ENCODE measurements at places on chromosomes 1 and 21. TPM values are rescaled to one million over a fixed set of nuclear protein-coding genes. Genes with fewer than 3 reads are reported as not detected.

The SPTA1 gene
- total RNA-seq = not detected

The LRRC3 gene
- 3.5 TPM for total RNA-seq

The SLC1A7 gene
- not detected for total RNA-seq

The LCE3D gene
- total RNA-seq = not detected

The PROK1 gene
- not detected for total RNA-seq

The MRPS15 gene
- 118 TPM for total RNA-seq

The TDRD5 gene
- total RNA-seq = not detected

The C1QB gene
- total RNA-seq = not detected

The RNASEL gene
- 3.5 TPM for total RNA-seq

The C8A gene
- total RNA-seq = not detected

DNA sequence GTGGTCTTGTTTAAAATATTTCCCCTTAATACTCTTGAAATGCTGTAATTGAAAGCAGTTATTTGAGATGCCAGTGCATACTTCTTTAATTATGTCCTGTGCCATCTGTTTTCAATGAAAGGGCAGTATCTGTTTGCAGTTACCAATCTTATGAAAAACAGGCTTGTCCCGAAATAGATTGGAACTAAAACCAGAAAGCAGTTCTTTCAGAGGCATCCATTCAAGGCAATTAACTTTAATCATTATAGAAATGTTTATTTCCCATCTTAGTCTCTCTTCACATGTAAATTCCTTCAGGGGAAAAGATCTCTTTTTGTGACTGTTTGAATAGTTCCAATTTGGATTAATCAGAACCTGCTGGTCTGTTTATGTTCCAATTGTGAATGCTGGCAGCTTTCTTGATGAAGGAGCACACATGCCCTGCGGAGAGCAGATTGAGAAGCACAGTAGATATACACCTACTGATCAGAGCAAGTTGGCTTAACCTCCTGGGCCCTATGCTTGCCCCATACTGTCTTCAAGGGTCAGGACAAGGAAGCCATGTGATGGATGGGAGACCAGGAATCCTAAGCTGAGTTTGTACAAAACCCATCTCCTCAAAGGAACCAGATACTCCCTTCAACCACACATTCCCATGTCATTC, 41.6 kb upstream of the MROH9 start:
- DNase-seq = no peak

GRCh38 chr1:234921266-234922062, 207.2 kb downstream of the TOMM20 start:
- no peak for DNase-seq

DNA sequence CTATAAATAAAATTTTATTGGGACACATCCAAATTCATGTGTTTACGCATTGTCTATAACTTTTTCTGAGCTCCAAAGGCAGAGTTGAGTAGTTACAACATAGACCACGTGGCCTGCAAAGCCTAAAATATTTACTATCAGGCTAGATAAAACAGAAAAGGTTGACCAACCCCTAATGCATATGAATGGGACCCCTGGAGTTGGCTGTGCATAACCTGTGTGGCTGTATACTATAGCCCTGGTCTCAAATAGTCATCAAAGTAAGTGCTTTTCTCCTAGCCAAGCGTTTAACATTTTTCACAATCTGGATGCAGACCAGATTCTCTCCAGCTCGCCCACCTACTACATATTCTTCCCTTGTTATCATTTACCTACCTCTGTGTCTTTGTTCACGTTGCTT, 60.4 kb downstream of the CYYR1 start:
- DNase-seq = no peak

DNA sequence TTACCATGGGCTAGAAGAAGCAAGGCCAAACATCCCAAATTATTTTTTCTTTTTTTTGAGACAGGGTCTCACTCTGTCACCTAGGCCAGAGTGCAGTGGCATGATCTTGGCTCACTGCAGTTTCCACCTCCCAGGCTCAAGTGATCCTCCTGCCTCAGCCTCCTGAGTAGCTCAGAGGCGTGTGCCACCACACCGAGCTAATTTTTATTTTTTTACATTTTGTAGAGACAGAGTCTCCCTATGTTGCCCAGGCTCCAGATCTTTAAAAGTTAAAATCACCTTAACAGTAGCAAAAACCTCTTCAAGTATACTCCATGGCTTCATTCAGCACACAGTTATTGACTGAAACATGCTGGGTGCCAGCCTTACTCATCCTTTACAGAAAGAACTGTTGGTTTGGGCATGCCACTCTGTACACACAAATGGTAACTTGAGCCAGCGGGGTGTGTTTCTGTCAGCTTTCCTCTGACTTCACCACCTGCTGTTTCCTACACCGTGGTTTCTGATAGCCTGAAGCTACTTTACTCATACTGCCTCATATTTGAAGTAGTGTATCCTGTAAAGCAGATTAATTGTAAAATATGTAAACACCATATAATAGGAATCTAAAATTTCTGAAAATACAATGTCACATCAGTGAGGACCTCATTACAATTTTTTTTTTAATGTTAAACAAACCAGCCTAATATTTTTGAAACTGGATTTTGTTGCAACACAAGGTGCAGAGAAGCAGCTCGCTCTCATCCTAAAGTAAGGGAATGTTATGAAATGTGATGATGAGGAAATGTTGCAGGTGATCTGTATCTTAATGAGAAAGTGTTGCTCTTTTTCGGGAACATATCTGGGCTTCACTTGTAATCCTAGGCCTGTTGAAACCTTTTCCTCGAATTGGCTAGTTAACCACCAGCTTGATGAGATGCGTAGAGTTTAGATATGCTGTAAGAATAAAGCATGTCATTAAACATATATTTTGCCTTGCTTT, 113.9 kb downstream of the ATP5PO start:
- peak; percentile 96 for DNase-seq

DNA sequence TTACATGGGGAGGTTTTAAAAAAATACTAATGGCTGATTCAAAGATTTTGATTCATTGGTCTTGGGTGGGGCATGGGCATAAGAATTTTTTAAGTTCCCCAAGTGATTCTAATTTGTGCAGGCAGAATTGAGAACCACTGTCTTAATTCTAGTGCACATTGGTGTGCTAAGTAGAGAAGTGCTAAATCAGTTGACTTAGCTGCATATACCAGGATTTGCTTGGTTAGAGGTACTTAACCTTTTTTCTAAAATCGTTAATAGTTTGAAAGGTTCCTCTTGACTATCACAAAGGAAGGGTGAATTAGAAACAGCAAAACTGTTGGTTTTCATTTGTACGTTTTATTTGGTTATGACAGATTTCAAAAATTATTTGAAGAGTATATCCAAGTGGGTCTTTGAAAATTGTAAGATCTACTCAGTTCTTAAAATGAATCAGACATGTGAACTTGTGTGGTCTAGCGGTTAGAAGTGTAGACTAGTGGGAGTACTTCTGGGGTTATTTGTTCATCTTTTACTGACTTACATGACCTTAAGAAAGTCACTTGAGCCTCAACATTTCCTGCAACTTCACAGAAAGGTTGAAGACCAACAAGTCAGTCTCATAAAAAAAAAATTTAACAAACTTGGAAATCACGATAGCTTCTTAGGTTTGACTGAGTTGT, 66.7 kb downstream of the RPAP2 start:
- DNase-seq = no peak

DNA sequence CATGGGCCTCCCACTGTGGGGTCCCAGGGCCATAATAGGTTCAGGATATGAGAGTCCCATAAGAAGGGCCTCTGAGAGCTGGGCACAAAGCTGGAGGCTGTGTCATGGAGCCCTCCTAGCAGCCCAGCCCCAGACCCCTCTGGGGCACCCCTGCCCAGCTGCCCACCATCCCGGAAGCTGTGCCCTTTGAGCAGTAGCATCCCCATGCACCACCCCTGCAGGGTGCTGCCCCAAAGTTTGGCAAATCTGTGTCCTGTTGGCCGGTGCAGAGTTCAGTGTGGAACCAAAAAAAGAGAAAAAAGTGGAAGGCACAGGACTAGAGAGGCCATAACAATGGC, 17.6 kb downstream of the TNNT2 start:
- no peak for DNase-seq

DNA sequence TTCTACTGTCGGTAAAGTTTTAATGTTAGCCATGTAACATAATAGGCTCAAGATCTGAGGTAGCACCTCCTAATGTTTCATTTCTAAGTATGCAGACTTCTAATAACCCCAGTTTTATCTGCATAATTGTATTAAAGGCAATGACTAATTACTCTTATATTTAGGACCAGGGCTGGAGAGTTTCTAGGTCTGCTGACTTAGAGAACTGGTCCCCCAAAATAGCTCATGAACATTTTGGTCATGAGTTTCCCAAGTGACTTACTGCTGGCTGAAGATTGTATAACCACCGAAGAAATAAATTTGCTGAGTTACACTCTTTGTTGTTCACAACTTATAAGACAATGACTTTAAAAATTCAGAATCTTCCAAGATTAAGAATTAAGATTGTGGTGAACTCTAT, 197.8 kb upstream of the TNR start:
- DNase-seq = no peak

- DNase-seq = peak; percentile 85
These were observed 18.4 kb downstream of the ADAMTS1 start for GRCh38 chr21:26826801-26827200.

GRCh38 chr1:171576144-171576543, 45.9 kb upstream of the MYOCOS start:
- no peak for DNase-seq

DNA sequence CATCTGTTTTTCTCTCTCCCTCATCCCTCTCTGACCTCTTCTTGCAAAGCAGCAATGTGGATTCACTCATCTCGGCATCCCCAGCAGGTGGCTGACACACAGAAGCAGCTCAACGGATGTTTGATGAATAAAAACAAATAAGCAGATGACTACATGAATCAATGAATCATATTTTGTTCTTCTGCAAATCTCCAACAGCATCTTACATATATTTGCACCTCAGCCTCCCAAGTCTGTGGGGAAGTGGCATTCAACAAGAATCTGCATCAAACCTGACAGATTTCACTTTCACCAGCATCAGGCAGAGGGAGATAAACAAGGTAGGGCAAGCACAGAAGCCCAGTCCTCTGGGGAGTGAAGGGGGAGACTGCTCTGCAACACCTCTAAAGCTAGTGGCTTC, 34.0 kb downstream of the CAPN8 start:
- no peak for DNase-seq

- DNase-seq = peak; percentile 82
These were observed 83.3 kb downstream of the ABCA4 start for GRCh38 chr1:94037392-94038229.

- no peak for DNase-seq
These were observed 191.2 kb upstream of the SAMSN1 start for GRCh38 chr21:14737284-14737691.

- no peak for DNase-seq
These were observed 49.6 kb upstream of the LRP8 start for GRCh38 chr1:53377438-53377841.

DNA sequence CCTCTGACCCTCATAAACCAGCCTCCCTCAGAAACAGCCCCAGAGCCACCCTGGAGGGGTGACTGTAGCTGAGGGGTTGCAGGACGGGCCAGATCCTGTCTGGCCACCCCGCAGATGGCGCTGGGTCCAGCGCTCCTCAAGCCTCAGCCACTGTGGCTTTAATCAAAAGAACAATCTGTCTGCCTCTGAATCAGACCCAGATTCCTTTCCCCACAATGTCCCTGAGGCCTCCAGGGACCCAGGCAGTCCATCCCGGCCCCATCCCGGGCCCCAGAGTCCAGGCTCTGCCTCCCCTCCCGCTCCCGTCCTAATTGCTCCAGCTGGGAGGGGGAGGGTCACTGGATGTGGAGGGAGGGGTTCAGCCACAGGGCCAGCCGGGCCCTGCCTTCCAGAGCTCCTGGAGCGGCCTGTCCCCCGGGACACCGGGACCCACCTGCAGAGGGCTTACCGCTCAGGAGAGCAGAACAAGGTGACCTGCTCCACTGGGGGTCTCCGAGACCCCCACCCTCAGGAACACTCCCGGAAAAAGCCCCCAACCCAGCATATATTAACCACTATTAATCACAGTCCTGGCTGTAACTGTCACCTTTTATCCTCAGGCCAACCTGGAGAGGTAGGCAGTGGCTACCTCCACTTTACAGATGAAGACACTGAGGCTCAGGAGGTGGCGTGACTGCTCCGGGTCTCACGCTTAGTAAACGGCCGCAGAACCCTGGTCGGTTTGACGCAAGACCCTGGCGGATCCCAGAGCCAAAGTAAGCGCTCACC, 836 bp upstream of the FBLIM1 start:
- DNase-seq = no peak

DNA sequence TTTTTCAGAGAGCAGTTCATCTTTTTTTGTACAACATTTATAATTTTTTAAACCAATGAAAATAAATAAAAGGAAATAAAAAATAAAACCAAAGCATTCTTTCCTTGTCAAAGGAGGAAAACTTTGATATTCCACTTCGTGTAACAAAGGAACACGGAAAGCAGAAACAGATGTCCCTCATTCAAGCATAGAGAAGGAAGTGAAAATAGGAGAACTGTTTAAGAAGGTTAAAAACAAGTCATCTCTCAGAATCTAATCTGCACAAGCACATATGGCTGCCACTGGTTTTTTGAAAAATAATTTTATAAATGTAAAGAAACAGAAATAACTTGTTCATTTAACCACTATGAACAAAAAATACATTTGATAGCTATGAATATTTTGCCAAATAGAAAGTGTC, 35.9 kb upstream of the ZNF644 start:
- DNase-seq = no peak

GRCh38 chr1:53559854-53560580, 100.8 kb downstream of the DMRTB1 start:
- no peak for DNase-seq

DNA sequence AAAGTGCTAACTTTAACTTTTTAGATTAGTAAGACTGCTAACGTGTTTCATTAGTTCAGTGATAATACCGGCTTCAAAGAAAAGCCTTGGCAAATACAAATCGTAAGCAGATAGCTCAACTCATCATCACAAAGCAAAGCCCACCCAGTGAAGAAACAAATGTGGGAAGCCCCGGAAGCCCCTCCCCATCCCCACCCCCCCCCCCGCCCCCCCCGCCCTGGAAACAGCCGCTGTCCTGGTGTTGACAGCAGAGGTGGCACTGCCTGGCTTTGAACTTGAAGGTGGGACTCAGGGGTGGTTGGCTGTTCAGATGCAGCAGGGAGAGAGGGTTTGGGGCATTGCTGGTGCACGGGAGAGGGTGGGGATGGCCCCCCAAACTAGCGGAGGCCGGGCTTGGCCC, 14.1 kb downstream of the PDXK start:
- DNase-seq = no peak

DNA sequence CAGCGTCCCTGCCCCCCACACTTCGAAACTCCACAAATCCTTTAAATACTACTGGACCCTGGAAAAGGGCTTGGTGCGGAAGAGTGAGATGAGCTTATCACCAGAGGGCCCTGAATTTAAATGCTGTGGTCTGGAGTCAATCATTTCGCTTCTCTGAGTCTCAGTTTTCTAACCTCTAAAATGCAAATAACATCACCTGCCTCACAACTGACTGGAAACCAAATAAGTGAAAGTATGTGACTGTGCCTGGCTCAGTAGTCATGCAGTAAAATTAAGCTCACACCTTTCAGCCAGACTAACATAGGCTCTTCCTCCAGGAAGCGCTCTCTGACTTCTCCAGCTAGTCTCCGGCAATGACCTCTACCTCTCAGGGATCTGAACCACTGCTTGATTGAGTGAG, 4.2 kb downstream of the GJA4 start:
- DNase-seq = no peak

GRCh38 chr1:85093644-85094043, 45.3 kb upstream of the MCOLN3 start:
- DNase-seq = peak; percentile 29

GRCh38 chr21:44742418-44743153, 31.2 kb upstream of the TSPEAR start:
- DNase-seq = peak; percentile 17
